ENCODE measurements at places on chromosomes 2 and 18.

DNA sequence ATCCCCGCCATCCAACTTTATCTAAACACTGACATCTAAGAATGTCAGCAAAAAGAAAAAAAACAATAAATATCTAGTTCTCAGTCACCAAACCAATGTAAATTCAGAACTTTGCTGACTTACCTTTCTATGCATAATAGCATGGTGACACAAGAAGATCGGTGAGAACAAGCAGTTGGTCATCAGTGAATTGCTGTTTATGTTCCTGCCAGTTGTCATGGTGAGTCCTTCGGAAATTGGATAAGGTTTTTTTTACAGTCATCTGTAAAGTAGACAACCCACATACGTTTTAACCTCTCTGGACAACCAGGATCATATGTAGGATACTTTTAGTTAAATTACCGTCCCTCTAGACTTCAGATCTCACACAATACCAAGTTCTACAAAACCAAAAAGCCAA, 6.2 kb upstream of the GPR75 start:
- DNase-seq = no peak

DNA sequence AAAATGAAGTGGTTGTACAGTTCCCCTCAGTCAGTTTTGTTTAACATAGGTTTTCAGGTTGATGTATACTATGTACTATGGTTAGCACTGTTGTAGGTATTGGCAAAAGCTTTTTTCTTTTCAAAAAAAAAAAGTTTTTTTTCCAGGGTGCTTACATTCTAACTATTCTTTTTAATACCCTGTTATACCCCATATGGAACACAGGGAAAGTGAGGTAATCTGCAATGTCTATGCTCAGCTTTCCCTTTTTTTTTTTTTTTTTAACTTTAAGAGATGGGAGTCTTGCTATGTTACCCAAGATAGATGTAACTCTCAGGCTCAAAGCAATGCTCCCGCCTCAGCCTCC, 590 bp upstream of the CCDC138 start:
- no peak for DNase-seq

- no peak for DNase-seq
These were observed 105.0 kb upstream of the SMAD7 start for GRCh38 chr18:49055754-49056172.

- DNase-seq = no peak
These were observed 104.2 kb upstream of the MAP4K3 start for GRCh38 chr2:39541011-39541930.

DNA sequence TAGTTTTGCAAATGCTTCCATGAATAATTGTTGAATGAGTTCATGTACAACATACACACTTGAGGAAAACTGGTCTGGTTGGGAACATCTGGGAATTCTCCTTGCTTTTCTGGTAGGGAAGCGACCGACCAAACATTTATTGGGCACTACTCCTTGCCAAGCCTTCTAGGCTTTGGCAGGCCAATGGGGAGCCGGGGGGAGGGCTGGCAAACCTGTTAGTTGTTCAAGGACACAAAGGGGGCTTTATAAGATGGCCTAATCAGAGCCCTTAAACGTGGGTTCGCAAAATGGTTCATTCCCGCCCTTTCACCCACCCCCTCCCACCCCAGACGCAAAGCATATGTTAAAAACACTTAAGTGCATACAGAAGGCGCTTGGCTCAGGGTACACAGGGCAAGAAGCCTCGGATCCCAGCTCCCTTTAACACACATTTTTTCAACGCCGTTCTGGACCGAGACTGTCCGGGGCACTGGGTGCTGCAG, 844 bp upstream of the VSNL1 start:
- DNase-seq = no peak

DNA sequence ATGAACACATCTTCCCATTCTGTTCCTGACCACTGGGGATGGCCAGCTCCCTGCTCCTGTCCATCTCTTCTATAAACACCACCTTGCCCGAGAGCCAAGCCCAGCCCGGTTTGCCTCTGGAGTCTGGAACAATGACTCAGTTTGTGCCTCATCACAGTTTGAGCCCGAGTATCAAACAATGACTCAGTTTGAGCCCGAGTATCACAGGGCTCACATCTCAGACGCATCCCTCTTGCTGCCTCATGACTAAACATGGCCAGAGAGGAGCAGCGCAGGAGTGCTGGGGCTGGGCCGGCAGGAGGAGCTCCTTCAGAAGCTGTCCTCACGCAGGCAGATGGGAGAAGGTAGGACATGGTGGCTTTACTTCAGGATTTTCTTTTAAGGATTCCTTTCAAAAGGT, 68.7 kb downstream of the PXDN start:
- no peak for DNase-seq

GRCh38 chr18:12254136-12254819, at the start of gene CIDEA:
Gene CIDEA, plus strand, starts transcription at chr18:12254361. Its CDS starts 23 bp downstream, at chr18:12254384.
- no peak for DNase-seq

DNA sequence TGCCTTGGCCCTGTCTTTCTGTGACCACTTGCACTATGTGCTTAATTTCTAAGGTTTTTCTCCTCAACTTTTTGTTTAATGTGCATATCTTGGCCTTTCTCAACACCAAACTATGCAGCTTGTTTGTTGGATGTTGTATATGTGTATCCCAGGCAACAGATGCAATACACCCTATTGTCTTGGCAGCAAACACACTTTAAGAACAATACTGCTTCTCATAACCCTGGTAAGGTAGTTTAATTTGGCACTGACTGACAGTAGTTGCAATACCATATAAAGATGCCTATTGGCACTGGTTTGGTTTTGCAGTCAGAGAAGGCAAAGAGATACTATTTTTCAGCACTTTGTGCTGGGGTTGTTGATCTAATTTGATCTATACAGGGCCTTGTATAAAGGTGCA, 360.7 kb upstream of the CWC22 start:
- no peak for DNase-seq

DNA sequence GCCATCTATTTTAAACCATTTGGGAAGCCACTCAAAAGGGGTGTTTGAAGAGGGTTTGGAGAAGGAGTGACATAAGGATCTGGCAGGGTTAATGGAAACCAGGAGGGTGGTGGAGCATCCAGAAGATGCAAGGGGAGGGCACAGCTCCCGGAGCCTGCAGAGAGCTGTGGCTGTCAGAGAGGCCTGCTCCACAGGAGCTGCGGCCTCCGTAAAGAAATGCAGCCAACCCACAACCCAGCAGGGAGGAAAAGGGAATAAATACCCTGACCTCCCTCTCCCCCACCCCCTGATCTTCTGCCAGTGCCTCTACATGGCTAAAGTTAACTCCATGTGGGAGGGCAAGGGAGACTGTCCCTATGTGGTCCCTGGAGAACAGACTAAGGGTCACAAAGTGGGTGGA, 567.1 kb upstream of the POU3F3 start:
- no peak for DNase-seq

GRCh38 chr18:32769586-32770053, 3.2 kb downstream of the KLHL14 start:
- no peak for DNase-seq

DNA sequence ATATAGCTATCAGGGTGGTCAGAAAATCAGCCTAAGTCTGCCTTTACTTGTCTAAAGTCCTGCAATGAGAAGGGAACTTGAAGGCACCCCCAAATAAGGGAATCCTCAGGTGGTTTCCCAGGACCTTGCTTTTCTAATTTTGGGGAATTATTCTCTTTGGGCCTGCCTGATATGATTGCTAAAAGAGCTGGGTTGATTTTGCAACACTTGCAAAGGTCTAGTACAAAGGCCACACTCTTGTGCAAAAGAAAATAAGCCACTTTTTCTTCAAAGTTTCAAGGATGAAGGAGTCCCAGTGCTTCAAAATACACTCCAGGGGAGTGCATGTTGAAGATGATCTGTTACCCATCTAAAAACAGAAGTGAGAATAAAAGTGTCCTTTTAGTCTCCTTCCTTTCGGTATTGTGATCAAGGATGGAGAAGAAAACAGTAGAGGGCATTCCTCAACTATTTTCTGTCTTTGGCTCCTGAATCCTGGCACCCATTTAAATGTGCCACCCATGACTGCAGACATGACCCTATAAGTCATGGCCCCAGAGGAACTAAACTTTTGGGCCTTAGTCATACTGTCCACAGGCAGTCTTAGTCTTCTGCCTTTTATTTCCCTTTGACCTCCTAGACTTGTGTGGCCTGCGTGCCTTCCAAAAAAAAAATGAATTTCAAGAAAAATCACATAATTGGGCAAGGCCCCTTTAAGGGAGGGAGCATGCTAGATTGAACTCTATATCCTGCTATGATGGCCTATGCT, 5.1 kb downstream of the SULT1C3 start:
- DNase-seq = no peak

DNA sequence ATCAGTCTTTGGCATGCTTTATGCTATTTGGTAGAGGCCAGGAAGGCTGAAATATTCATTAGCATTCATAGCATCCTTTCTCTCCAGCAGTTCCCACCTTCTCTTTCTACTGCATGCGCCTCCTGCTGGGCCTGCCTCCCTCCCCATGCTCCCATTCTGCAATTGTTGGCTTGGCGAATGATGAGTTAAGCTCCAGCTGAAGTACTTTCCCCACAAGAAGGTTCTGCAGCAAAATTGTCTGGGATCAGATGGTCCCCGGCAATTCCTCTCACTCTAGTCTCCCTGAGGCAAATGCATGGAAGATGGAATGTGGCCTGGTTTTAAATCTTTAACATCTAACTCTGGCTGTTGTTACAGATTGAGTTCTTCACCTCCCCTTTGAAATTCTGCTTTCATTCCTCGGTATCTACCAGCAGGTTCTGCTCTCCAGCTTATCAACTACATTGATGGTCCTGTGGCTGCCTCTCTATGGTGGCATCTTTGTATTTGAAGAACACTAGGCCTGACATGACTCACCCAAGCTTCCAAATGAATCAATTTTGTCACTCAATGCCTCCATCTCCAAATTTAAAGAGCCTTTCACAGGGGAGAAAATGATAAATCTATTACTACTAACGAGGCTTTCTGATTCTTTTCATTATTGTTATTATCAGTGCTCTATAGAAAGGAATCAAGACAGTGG, 55.9 kb downstream of the KCTD18 start:
- DNase-seq = no peak

- DNase-seq = no peak
These were observed 27.6 kb upstream of the SERPINB2 start for GRCh38 chr18:63859781-63860475.

GRCh38 chr18:55509631-55510324, 78.2 kb downstream of the TCF4 start:
- no peak for DNase-seq

- no peak for DNase-seq
These were observed 132.0 kb upstream of the BOD1L2 start for GRCh38 chr18:57014772-57015413.

DNA sequence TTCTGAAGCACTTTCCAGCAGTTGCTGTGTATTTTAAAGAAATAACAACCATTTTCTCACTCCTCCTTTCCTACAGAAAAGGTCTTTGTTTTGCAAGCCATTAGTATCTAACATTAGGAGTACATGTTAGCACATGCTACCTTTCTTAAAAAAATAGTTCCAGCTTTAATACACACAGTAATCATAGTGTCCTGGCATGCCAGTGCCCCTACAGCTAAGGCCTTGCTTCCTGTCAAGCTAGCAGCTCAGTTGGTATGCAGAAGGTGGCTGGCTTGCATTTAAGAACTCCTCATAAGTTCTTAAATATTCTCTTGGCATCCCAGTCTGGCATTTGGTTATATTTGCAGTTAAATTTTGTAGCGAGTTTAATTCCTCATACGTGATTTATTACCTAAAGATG, 141.3 kb upstream of the IL1R2 start:
- no peak for DNase-seq

DNA sequence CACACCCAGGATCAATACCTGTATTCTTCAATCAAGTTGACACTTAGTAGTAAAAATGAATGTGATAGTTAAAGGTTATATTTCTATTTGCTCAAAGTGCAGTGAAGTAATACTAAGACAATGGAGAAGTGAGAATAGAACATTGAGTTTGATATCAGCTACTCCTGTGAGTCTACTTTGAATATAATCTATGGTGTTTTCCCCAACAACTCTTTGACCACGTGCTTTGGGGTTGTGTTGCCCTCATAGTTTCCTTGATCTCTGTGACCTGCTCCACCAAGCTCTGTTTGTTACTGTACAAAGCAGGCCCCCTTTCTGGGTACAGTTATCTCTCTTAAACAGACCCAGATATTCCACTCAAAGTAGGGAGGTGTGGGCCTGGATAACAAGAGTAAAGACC, 222.9 kb downstream of the GALR1 start:
- DNase-seq = no peak

DNA sequence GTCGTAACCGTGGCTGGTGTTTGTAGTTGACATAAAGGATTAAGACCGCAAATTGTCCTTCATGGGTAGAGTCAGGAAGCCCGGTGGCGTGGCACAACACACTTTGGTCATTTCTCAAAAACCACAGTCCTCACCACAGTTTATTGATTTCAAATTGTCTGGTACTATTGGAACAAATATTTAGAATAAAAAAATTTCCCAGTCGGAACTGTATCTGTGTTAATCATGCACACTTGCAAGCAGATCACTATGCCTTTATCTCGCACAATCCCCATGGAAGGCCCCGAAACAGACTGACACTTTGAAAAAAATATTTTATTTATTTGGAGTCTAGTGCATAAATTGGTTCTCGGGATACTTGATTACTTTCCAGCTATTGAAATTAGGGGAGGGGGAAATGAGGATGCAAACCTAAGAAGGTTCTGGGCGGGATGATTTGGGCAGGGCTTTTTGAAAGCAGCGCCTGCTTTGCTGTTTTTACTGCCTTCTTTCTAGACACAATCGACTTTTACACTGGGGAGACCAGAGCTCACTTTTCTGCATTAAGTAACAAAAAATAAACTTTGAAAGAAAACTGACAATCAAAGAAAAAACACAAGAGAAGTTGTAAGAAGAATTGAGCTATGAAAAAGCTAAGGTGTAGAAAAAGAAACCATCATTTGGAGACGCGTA, 15.4 kb upstream of the HOXD1 start:
- DNase-seq = no peak

DNA sequence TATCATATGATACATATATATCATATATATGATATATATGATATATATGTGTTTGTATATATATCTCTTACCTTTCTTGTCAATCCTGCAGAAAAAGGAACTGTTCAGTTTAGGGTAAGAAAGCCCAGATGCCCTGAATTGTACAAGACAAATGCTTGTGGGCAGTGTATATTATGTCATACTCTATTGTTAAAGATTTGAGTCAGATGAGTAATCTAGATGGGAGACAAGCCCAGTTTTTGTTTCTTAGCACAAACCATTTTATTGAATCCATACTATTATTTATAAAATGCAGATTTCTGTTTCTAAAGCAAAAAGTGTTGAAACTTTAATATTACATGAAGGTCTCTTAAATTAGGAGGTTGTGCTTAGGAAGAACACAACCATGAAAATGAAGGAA, 90.6 kb downstream of the VRK2 start:
- no peak for DNase-seq

GRCh38 chr2:202636213-202636513, 1.4 kb downstream of the FAM117B start:
- DNase-seq = no peak

DNA sequence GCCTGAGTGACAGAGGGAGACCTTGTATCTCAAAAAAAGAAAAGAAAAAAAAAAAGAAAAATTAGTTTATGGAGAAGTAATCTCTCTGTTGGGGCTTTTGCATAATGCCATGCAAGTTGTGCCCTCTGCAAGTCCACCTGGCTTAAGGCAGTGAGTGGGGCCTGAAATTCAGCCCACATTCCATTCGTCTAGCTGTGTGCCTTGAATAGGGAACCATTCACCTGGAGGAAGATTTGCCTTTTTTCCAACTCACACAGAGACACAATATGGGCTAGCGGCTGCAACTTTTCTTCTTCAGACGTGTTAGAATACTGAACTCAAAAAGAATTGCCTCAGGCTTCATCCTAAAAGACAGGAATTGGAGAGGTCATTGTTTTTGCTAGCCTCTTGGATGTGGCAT, 160.0 kb upstream of the STON1 start:
- DNase-seq = no peak

All from activated CD8-positive, alpha-beta memory T cell treated with anti-CD3 and anti-CD28 coated beads for 4 hours (primary cell).